NCI-H1105 treated with DMSO at 0.1 percent for 48 hours (cell line): ENCODE measurements at places on chromosomes 6 and 20.
A peak's percentile ranks its signal among the peaks of the same experiment; 100 is the strongest.

GRCh38 chr6:120681204-120681603 lies 653.1 kb downstream of the TBC1D32 start:
- DNase-seq = no peak

GRCh38 chr6:150208611-150209352 lies 65.9 kb downstream of the PPP1R14C start:
- peak; percentile 86 for DNase-seq

DNA sequence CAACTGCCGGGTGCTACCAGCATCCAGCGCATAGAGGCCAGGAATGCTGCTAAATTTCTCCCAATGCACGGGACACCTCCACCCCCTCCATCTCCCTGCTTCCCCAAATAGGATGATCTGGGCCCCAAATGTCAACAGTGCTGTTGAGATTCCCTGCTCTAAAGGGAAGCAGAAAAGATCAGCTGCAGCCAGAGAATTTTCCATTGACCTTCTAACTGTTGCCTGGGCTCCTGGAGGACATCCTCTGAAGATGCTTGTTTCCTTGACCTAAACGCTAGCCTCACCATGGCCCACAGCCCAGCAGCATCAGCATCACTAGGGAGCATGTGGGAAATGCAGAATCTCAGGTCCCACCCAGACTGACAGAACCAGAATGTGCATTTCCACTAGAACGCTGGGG lies 161.3 kb downstream of the GMPR start:
- no peak for DNase-seq

- no peak for DNase-seq
Observed at GRCh38 chr6:35309611-35310264, 12.1 kb downstream of the DEF6 start.

GRCh38 chr20:61966492-61967244 lies 99.0 kb downstream of the TAF4 start:
- DNase-seq = no peak

- DNase-seq = no peak
Observed at GRCh38 chr6:20110478-20110877, 101.8 kb downstream of the MBOAT1 start.

DNA sequence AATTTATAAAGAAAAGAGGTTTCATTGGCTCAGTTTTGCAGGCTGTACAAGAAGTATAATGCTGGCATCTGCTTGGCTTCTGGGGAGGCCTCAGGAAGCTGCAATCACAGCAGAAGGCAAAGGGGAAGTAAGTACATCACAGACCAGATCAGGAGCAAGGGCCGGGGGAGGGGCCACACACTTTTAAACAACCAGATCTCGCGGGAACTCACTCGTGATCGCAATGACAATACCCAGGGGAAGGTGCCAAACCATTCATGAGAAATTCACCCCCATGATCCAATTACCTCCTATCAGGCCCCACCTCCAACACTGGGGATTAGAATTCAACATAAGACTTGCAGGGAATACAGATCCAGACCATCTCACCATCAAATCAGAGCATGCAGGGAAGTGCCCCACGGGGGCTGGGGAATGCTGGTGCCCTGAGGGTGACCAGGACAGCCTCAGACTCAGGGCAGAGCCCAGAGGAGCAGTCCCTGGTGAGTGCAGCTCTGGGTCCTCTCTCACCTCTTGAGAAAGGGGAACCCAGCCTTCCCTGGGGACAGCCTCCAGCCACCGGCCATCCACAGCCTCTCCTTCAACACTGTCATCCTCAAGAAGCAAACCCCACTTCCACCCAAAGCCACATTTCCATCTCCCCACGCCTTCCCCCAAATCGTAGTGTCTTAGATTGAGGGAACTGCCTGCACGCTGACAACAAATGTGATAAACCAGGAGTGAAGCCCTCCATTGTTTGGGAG lies 80.7 kb downstream of the ANKRD60 start:
- no peak for DNase-seq

DNA sequence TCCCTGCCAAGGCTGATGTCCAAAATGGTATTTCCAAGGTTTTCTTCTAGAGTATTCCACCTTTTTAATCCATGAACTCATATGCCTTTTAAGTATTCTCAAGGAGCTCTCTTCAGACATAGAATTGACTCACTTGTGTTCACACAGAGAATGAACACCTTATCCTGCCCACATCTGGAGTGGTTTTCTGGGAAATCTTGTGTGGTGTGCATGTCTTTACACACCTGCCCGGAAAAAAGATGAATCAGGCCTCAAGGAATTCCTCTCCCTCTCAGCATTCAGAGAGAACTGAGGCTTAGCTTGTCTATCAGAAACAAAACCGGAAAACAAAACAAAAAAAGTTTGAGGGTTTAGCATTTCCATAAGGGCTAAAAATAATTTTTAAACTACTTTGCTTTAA lies 148.8 kb downstream of the TFAP2A start:
- DNase-seq = no peak

- DNase-seq = no peak
Observed at GRCh38 chr6:56730663-56731529, 88.2 kb upstream of the DST start.

- no peak for DNase-seq
Observed at GRCh38 chr6:128079021-128079420, 178.2 kb upstream of the THEMIS start.

DNA sequence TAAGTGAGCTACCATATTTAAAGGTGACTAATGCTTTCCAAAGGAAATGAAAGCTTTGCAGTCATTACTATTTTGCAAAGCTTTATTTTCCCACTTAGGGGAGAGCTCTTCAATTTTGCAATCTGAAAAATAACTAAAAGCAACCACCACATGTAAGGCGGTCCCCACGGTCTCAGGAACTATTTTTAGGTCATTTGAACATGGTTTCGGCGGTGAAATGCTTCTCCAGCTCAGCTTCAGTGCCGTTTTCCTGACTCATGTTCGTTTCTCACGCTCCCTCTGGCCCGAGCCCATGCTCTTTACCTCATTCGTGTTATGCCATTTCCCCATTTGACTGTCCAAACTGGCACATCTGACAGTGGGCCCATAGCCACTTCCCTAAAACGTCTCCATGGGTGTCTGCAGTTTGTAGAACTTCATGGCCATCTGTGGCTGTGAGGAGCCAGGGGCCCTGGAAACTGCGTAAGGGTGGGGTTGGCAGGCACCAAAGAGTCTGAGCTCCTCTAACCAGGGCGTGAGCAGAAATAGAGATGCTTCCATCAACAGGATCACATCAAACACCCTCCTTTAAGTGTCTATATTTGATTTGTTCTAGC lies 46.5 kb downstream of the ADTRP start:
- DNase-seq = no peak

DNA sequence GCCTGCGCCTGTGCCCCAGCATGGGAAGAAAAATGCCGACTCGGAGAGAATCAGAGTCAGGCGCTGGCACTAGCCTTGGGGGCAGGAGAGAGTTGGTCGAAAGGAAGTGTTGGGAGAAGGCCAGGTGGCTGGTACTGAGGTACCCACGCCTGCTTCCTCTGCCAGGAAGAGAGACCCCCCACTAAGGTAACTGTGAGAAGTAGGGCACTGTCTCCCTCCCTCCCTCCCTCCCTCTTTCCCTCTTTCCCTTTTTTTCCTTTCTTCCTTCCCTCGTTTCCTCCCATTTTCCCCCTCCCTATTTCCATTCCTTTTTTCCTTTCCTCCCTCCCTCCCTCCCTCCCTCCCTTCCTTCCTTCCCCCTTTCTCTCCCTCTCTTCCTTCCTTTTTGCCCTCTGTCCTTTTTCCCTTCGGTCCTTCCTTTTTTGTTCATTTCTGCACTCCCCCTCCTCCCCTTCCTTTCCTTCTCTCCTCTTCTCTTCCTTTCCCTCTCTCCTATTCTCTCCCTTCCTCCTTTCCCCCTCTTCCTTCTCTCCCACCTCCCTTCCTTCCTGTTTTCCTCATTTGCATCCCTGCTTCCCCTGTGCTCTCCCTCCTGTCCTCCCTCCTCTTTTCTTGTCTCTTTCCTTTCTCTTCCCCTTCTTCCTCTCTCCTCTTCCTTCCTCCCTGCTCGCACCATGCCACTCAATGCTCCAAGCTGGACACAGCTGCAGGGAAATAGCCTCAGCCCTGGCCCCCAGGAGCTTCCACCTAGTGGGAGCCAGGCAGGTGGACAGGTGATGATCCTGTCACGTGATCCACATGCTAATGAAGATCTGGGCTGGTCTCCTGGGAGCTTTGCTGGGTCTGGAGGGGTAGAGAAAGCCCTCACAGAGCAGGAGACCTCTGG lies 148.0 kb downstream of the DHX35 start:
- DNase-seq = peak; percentile 23

GRCh38 chr20:34920055-34920454 lies 35.6 kb downstream of the GSS start:
- DNase-seq = no peak

DNA sequence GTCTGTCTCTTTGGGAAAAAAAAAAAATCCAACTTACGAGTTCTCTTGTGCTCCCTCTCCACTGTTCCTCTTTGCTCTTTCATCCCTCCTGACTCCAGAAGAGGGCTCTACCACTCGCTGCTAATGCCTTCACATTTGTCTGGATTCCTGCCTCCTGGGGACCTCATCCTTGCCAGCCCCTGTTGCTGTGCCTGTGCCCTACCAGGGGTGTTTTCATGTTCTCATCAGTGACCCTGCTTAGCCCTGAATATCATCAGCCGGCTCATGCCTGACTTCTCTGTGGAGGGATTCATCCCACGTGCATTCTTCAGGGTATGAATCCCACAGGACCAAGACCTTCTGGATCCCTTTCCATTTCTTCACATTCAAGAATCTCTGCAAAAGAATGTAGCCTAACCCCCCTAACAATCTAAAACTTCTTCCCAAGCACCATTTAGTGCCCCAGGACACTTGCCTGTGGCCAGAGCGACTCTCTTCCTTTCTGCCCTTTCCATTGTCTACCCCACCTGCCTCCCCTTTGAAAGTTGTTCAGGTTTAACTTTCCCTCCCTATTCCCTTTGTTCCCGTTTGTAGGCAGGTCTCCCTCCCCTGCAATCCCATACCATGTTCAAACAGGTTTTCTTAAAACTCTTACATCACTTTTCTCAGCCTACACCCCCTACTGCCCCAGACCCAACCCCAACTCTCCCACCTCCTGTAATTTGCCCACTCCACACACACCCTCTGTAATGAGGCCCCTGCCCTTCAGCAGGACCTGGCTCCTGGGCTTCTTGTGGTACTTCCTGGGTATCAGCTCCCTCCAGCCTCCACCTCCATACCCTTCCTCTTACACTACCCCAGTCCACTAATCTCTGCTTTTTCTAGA lies 50.2 kb downstream of the RREB1 start:
- DNase-seq = no peak

DNA sequence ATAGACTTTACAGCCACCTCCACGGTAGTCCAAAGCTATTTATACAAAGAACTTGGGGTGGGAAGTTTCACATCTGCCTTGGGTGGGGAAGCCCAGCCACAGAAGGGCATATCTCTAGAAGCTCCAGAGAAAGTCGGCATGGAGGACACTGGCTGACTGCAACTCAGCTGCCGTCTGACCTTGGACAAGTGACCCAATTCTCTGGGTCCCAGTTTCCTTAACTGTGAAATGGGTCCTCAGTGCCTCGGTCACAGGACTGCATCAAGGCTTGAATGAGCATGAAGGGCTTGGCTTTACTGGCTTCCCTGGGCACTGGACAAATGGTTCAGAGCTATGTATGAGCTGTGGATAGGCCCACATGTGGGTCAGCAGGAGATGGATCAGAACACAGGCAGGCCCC lies 58.6 kb downstream of the NOL4L start:
- no peak for DNase-seq

GRCh38 chr6:155782320-155782731 lies 326.7 kb upstream of the NOX3 start:
- peak; percentile 7 for DNase-seq

DNA sequence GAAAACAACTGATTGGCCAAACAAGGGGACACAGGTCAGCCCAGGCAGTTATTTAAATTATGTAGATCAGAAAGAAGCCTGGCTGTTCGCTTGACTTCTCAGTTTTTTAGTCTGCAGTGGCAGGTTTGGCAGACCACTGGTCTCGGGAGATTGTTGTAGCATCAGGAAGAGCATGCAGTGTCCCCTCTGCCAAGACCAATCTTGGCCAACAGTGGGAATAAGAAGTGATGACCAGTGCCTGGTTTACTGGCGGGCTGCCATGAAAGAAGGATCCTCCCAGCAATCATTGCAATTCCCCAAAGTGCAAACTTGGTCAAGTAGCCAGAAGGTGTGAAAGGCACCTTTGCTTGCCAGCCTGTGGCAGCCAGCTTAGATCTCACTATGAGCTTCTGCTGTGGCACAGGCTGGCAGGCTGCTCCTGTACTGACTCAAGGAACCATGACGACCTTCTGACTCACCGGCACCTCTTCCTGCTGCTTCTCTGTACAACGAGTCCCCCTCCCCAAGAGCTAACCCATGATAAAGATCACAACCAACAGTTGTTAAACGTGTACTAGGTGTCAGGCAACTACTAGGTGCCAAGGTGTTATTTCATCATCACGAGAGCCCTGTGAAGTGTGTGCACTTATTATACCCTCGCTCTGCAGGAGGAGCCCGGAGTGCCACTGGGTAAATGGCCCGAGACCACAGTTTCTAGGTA lies 76.8 kb upstream of the DUSP22 start:
- DNase-seq = peak; percentile 24

GRCh38 chr20:1909097-1909496 lies 13.9 kb downstream of the SIRPA start:
- no peak for DNase-seq

DNA sequence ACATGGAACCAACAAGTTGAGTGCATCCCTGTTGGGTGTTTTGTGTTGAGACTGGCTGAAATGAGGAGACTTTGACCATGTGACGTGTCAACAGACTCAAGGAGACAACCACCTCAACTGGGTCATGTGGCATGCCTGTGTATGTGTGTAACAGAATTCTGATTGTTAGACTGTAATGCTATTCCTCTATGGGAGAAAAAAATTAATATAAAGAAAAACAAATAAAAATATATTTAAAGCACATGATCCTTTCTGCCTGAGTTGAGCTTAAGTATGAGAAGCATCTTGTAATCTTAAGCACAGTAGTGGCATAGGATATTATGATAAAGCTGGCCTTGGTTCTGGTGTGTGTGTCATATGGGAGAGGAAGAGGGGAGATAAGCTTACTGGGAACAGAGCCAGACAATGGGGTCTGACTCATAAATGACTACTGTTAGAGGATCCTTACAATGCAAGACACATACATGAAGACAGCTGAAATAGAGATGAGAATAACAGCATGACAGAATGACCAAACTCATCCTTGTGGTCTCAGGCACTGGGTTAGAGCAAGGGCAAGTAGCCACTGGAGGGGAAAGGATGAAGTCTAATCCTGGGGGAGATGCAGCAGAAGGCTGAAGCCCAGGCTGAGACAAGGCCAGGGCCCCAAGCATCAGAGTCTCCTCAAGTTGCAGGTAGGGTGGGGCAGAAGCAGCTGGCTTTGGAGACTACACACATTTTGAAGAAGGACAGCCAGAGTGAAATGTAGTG lies 9.2 kb downstream of the TP53INP2 start:
- DNase-seq = no peak

DNA sequence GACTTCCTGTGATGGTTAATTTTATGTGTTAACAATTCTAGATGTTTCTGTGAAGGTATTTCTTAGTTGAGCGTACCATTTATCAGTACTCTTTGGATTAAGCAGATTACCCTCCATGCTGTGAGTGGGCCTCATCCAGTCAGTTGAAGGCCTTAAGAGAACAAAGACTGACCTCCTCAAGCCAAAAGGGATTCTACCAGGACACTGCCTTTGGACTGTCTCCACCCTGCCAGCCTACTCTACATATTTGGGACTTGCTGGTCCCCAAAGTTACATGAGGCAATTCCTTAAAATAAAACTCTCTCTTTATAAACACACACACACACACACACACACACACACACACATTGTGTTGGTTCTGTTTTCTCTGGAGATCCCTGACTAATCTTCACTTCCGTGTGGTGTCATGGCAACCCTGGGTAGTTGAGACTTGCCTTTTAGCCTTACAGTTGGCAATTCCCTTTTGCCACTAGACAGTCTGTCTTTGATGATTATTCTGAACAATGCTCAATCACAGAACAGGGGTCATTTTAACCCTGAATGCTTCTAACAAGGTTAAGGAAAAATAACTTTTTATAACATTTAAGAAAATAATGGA lies 32.2 kb downstream of the MRAP2 start:
- peak; percentile 40 for DNase-seq
